ENCODE measurements at places on chromosomes 4 and X. TPM values are rescaled to one million over a fixed set of nuclear protein-coding genes. Genes with fewer than 3 reads are reported as not detected.

The DNASE1L1 gene
- 52.6 TPM for total RNA-seq

GRCh38 chr4:78512357-78512920 lies 39.1 kb upstream of the ANXA3 start:
- DNase-seq: no peak

DNA sequence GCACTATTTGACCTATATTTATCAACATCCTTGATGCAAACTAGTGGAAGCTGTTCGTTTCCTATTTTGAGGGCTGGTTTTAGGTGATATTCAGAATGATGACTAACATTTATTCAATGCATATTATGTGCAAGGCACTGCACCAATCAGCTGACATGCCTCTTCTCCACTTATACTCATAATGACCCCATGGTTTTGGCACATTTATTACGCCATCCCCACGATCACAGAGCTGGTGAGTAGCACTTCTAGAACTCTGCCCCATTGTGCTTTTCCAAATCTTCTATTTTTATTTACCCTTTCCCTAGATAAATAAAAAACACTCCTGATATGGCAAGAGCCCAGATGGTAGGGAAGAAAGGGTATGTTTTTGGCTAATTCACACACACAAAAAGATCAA lies 13.1 kb downstream of the SCML1 start:
- no peak for DNase-seq

- no peak for DNase-seq
Measured at GRCh38 chr4:24774452-24774851, 20.9 kb upstream of the SOD3 start.

- no peak for DNase-seq
Measured at GRCh38 chr4:55758570-55758969, 61.0 kb upstream of the EXOC1L start.

The CT47C1 gene
- total RNA-seq: not detected

GRCh38 chrX:104325213-104325585 lies 70.5 kb upstream of the ESX1 start:
- DNase-seq: no peak

DNA sequence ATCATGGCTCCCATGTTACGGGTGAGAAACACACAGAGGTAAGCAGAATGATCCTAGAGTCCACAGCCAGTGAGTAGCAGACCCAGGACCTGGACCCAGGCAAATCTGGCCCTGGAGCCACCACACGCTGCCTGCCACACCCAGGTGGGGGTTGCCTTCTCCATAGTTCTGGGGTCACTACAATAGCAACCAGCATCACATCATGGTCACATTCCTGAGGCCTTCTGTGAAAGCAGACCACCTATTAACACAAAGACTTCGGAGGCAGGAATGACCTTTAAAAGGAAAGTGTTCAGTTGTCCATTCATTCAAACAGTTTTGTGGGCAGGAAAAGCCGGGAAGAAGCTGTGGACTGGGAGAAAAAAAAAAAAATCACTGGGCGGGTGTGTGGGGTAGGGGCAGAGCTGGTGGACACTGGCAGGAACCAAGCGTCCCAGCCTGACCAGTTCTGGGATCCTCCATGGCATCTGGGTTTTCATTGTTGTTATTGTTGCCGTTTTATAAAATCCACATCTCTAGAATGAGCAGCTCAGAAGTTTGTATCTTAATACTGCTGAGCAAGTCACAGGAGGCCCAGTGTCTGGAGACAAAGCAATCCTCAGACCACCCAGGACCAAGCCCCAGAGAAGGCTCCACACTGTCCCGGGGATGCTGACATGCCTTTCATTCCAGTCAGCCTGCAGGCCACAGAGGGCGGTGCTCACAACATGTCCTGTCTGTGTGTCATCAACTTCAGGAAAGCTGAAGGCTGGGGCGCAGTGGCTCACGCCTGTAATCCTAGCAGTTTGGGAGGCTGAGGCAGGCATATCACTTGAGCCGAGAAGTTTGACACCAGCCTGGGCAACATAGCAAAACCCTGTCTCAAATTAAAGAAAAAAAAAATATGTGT lies 67.0 kb downstream of the SEL1L3 start:
- no peak for DNase-seq

DNA sequence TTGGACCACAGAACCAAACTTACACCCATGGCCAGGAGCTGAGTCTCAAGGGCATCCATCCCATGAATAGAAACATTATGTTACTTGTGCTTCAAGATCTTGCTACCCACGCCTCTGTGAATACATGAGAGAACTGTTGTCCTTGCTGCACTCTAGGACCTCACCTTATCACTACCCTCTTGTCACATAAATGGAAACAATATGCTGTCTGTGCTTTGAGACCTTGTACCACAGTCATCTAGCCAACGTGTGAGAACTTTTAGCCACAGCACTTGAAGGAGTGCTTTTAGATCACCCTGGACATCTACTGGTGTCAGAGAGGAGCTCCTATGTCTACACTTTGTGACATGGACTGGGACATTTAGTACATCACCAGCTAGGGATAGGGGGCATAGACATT lies 30.7 kb upstream of the HUWE1 start:
- no peak for DNase-seq

DNA sequence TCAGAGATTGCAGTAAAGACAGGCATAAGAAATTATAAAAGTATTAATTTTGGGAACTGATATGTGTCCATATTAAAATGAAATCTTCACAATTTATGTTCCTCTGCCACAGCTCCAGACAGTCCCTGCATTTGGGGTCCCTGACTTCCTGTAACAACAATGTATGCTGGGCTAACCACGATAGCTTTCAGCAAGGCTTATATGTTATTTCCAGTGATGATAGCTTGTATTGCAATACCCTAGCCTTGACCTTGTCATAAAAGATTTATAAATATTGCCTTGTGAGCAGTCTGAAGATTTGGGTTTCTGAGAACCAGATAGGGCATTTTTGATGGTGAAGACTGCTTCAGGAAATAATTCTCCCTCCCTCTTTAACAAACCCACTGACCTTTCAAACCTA lies 129.5 kb downstream of the PCDH10 start:
- no peak for DNase-seq

DNA sequence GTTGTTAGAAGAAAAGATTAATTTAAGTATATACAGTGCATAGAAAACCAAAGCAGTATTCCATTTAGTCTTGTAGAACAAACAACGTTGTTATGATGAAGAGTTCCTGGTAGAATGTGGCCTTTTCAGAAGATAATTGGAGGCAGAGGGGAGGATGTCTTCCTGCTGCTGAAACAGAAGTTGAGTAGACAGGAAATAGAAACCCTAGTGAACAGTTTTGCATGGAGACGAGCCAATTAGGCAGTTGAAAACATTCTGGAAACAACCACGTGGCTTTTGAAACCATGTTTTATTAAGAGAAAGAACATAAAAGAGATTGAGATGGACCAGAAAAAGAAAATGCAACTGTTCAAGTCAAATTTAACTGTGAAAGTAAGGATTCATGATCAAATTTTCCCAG lies 325.2 kb downstream of the CAMK2D start:
- DNase-seq: no peak

DNA sequence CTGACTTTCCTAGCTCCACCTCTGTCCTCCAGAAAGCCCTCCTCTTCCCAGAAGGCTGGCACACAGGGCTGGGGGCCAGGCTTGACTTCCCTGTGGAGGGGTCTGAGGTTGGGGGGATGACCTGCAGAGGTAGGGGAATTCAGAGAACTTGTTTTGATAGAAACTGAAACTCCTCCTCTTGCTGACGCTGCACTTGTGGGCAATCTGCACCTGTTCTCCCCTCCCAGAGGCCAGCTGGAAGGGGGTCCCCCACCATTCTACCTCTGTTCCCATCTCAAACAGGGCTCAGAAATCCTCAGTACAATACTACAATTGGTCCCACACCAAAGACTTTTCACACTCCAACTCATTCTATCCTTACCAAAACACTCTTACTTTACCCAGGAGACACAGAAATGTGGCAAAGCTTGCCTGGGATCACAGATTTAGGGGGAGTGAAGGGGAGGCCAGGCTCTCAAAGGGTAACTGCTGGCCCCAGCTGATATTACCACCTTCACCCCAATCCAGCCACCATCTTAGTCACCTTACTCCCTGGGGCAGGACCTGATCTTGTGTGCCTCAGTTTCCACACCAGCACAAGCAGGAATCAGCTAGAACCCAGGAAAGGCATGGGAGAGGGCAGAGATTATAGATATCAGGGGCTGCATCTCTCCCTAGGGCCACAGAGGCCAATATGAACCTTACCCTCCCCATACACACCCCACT lies 18.5 kb downstream of the OTUD5 start:
- DNase-seq: no peak

The NHS gene
- total RNA-seq: 1.6 TPM

DNA sequence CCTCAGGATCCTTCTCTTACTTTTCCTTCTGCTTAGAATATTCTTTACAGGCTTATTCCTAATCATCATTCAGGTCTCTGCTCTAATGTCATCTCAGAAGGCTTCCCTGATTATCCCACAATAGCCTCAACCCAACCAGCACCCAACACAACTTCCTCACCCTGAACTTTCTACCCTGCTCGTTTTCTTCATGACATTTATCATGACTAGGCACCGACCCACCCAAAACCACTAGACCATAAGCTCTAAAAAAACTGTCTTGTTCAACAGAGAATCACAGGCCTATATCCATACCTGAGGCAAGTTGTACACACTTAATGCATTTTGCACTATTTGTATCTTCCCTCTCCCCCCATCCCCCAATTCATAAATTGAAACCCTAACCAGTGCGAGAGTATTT lies 95.3 kb downstream of the SH3RF1 start:
- DNase-seq: no peak

DNA sequence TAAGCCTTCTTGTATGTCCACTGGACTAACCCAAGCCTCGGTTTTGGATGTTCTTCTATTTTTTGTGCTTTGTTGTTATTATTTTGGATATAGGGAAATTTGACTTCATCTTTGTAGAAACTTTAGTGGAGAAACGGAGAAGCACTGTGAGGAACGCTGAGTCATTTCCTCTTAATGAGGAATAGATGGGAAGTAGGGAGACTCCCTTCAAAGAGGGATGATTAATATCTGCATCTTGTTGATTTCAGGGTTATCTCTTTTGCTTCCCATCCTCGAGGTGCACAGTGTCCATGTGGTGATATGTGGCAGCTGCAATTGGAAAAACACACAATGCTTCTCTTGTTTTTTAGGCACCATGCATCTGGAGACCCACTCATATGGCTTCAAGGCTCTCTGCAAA lies 1147.9 kb downstream of the NLGN4X start:
- no peak for DNase-seq

The TCEAL8 gene
- 72.6 TPM for total RNA-seq

The FMR1NB gene
- not detected for total RNA-seq

The GAGE13 gene
- not detected for total RNA-seq

GRCh38 chr4:107951551-107951950 lies 20.2 kb downstream of the CYP2U1 start:
- no peak for DNase-seq

GRCh38 chr4:95627024-95627605 lies 78.3 kb upstream of the UNC5C start:
- no peak for DNase-seq

GRCh38 chrX:43735534-43735933 lies 79.4 kb downstream of the MAOA start:
- DNase-seq: no peak

- DNase-seq: no peak
Measured at GRCh38 chr4:176800891-176801534, 8.3 kb upstream of the VEGFC start.

- DNase-seq: no peak
Measured at GRCh38 chr4:40240040-40240653, 43.3 kb downstream of the RHOH start.

The WDR17 gene
- total RNA-seq: 0.88 TPM

DNA sequence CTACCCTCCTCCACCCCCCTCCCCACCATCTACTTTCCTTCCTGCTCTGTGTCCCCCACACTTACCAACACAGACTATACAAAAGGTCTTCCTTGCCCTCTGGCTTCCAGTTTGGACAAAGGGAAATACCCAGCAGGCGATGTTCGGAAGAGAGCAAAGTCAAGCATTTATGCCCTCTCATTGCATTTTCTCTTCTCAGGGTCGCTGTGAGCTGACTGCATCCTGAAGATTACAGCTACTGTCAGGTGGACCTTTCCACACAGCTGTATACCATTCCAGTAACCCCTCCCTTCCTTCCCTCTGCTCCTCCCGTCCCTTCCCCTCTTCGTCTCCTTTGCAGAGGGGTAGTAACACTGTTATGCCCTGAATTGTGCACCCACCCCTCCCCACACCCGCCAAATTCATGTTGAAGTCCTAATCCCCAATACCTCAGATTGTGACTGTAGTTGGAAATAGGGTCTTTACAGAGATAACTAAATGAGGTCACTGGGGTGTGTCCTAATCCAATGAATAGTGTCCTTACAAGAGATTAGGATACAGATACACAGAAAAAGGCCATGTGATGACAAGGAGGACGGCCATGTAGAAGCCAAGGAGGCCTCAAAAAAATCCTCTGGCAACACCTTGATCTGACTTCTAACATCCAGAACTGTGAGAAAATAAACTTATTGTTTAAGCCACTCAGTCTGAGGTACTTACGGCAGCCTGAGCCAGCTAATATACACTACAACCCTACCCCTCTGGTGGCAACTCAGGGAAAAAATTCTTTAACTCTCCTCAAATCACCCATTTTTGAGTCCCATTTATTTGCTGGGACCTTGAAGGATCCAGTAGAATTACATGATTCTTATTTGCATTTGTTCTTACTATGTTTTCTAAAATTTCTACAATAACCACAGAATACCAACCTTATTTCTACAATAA lies 11.7 kb downstream of the MORF4L2 start:
- DNase-seq: no peak

GRCh38 chr4:91990726-91991125 lies 313.0 kb upstream of the GRID2 start:
- DNase-seq: no peak

The EXOSC9 gene
- 11.9 TPM for total RNA-seq

GRCh38 chr4:113760795-113761619 lies 531 bp downstream of the CAMK2D start:
- DNase-seq: peak; percentile 93

The TSPAN6 gene
- total RNA-seq: 10.2 TPM

- no peak for DNase-seq
Measured at GRCh38 chrX:10095698-10096432, 60.9 kb upstream of the CLCN4 start.

GRCh38 chrX:108735091-108735678 lies 1.2 kb downstream of the IRS4 start:
- DNase-seq: no peak

Measured in right cardiac atrium (tissue), 5 donors.